ENCODE measurements at places on chromosomes 13 and 19.

DNA sequence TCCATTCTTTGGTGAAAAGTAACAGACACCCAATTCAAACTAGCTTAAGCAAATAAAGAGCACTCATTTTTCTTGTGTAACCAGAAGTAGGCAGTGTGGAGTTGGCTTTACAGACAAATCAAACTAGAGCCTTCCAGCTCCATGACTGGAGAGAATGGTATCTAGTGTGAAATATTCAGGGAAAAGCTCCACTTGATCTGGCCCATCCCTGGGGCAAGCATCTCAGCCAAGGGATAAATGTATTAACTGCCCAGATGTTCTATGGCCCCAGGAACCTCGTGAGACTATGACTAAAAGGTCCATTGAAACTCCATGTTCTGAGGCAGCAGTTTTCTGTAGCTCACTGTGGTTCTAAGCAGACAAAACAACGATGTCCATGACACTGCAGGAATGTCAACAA is 49.9 kb downstream of the TBC1D4 start:
- no peaks in the 10 kb centered on the region for H3K4me1 ChIP-seq
- peaks cover 8% of the 10 kb centered on the region for H3K27me3 ChIP-seq
- no peak overlapping the region for H3K4me3 ChIP-seq
- no peak overlapping the region for H3K27ac ChIP-seq
- DNase-seq = no peak

- peaks cover 29% of the 10 kb centered on the region for H3K27me3 ChIP-seq
- H3K27ac ChIP-seq = no peak overlapping the region
- peaks cover 10% of the 10 kb centered on the region for H3K4me1 ChIP-seq
- H3K36me3 ChIP-seq = no peaks in the 10 kb centered on the region
Measured at GRCh38 chr19:33063356-33063752, 1.3 kb downstream of the RHPN2 start.

DNA sequence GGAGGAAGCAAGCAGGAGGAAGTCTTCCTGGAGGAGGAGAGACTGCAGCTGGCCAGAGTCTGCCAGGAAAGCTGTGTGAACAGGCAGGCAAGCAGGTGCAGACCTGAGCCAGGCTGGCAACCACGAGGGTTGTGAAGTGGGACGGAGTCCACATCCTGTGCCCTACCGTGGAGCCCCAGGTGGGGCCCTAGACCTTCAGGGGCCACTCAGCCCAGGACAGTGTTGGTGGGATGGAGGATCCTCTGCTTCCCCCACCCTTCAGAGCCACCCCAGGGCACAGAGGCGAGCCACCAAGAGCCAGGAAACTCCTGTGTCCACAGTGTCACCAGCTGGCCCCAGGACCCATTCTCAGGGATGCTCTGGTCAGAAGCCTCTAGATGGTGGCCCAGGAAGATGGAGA is 8.4 kb upstream of the VSTM2B start:
- DNase-seq = no peak
- no peaks in the 10 kb centered on the region for H3K4me1 ChIP-seq
- H3K4me3 ChIP-seq = no peak overlapping the region
- H3K36me3 ChIP-seq = no peaks in the 10 kb centered on the region

GRCh38 chr19:19224852-19225494 is 13.2 kb downstream of the NCAN start:
- peak; percentile 73 for DNase-seq
- H3K27ac ChIP-seq = no peak overlapping the region
- peak overlapping the region; percentile 87 for H3K4me3 ChIP-seq
- H3K27me3 ChIP-seq = peaks cover 4% of the 10 kb centered on the region

GRCh38 chr13:42377640-42378382 is 105.9 kb downstream of the AKAP11 start:
- peaks cover 17% of the 10 kb centered on the region for H3K4me1 ChIP-seq
- H3K4me3 ChIP-seq = no peak overlapping the region
- DNase-seq = no peak
- peak overlapping the region; percentile 18 for H3K27ac ChIP-seq

- no peak overlapping the region for H3K4me3 ChIP-seq
- peaks cover 21% of the 10 kb centered on the region for H3K27me3 ChIP-seq
- no peak overlapping the region for H3K27ac ChIP-seq
- no peaks in the 10 kb centered on the region for H3K4me1 ChIP-seq
- DNase-seq = no peak
- H3K36me3 ChIP-seq = no peaks in the 10 kb centered on the region
Measured at GRCh38 chr13:78714717-78715116, 55.8 kb upstream of the OBI1 start.

- no peaks in the 10 kb centered on the region for H3K27me3 ChIP-seq
- peaks cover 82% of the 10 kb centered on the region for H3K4me1 ChIP-seq
- H3K4me3 ChIP-seq = no peak overlapping the region
- H3K36me3 ChIP-seq = peaks cover 33% of the 10 kb centered on the region
- H3K27ac ChIP-seq = peak overlapping the region; percentile 80
Measured at GRCh38 chr13:111204438-111205177, 89.5 kb downstream of the ARHGEF7 start.

GRCh38 chr13:46166224-46166584 is 15.8 kb downstream of the LCP1 start:
- H3K27me3 ChIP-seq = no peaks in the 10 kb centered on the region
- H3K4me3 ChIP-seq = peak overlapping the region; percentile 61
- peaks cover 84% of the 10 kb centered on the region for H3K4me1 ChIP-seq
- peak overlapping the region; percentile 91 for H3K27ac ChIP-seq

GRCh38 chr13:33787051-33787591 is 30.8 kb upstream of the RFC3 start:
- peak overlapping the region; percentile 63 for H3K27ac ChIP-seq
- H3K27me3 ChIP-seq = no peaks in the 10 kb centered on the region
- H3K4me3 ChIP-seq = peak overlapping the region; percentile 81
- no peaks in the 10 kb centered on the region for H3K36me3 ChIP-seq
- peaks cover 17% of the 10 kb centered on the region for H3K4me1 ChIP-seq

DNA sequence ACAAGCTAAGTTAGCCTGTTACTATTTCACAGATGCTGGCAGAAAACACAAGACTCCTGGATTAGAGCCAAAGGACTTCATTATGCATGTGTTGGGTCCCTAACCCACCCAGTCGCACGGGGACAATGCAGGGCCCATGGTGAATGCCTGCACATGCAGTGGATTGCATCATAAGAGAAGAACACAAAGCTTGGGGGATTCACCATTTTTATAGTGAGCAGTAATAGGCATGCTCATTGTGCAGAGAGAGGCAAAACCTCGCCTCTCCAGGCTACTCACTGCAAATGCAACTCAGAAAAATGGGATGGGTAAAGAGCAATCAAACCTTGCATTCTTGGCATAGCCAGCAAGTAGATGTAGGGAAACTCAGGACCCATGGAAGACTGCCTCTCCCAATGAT is 115.8 kb downstream of the DIAPH3 start:
- H3K4me3 ChIP-seq = no peak overlapping the region
- H3K27ac ChIP-seq = no peak overlapping the region
- no peak for DNase-seq
- peaks cover 19% of the 10 kb centered on the region for H3K27me3 ChIP-seq
- no peaks in the 10 kb centered on the region for H3K4me1 ChIP-seq

GRCh38 chr19:36488846-36489117 is 579 bp downstream of the ZNF566 start:
- H3K36me3 ChIP-seq = peaks cover 33% of the 10 kb centered on the region
- DNase-seq = no peak
- H3K4me3 ChIP-seq = peak overlapping the region; percentile 98
- peak overlapping the region; percentile 99 for H3K27ac ChIP-seq
- no peaks in the 10 kb centered on the region for H3K27me3 ChIP-seq
